ENCODE measurements at places on chromosomes 6 and 20. TPM values are rescaled to one million over a fixed set of nuclear protein-coding genes. Genes with fewer than 3 reads are reported as not detected.

The FERMT1 gene
- total RNA-seq, result 4.0 TPM

The FAM184A gene
- total RNA-seq, result 0.54 TPM

The ABHD16B gene
- not detected for total RNA-seq

The GSTA2 gene
- not detected for total RNA-seq

The CD40 gene
- total RNA-seq, result 10.9 TPM
